ENCODE measurements at places on chromosomes 1 and 21.
A peak's percentile ranks its signal among the peaks of the same experiment; 100 is the strongest.

DNA sequence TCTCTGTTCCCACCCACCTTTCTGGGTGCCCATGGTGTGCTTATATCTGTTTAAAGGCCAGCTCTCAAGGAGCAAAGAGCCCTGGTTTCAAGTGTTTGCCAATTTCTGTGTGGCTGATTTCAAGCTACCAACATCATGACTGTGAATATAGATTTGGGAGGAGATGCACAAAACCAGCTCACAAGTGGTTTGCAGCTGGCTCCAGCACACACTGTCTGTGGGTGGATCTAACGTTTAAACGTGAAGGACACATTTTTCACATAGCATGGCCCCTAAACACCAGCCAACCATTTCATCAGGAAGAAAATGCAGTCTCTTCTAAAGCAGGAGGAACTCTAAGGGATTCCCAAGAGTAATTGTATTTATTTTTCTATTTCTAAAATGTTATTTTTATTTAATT, 65.2 kb downstream of the FCRL5 start:
- H3K27ac ChIP-seq = no peak overlapping the region
- no peak overlapping the region for H3K4me3 ChIP-seq
- DNase-seq = no peak
- no peaks in the 10 kb centered on the region for H3K4me1 ChIP-seq
- H3K27me3 ChIP-seq = peaks cover 23% of the 10 kb centered on the region
- H3K36me3 ChIP-seq = no peaks in the 10 kb centered on the region

DNA sequence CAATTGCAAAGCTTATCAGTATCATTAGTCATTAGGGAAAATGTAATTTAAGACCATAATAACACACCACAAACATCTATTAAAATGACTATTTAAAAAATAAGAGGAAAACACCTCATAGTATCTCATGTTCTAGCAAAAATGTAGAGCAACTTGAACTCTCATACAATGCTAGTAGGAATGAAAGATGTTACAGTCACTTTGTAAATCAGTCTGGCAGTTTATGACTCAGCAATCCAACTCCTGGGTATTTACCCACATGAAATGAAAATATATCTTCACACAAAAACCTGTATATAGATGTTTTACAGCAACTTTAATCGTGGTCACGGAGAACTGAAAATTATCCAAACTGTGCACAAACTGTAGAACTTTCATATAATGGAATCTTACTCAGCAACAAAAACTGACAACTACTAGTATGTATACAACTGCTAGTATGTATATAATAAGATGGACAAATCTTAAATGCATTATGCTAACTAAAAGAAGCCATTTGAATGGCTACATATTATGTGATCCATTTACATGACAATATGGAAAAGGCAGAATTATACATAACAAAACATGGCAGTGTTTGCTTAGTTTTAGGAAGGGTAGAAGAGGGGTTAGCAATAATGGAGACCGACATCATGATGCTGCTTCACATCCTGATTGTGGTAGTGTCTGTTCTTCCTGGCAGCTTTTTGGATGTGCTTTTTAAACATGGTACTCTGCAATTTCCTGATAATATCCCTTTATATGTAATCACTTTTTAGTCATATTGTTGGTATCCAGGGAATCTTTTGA, 267.0 kb downstream of the KCTD3 start:
- H3K27ac ChIP-seq = no peak overlapping the region
- H3K4me1 ChIP-seq = no peaks in the 10 kb centered on the region
- no peaks in the 10 kb centered on the region for H3K27me3 ChIP-seq
- H3K36me3 ChIP-seq = no peaks in the 10 kb centered on the region

DNA sequence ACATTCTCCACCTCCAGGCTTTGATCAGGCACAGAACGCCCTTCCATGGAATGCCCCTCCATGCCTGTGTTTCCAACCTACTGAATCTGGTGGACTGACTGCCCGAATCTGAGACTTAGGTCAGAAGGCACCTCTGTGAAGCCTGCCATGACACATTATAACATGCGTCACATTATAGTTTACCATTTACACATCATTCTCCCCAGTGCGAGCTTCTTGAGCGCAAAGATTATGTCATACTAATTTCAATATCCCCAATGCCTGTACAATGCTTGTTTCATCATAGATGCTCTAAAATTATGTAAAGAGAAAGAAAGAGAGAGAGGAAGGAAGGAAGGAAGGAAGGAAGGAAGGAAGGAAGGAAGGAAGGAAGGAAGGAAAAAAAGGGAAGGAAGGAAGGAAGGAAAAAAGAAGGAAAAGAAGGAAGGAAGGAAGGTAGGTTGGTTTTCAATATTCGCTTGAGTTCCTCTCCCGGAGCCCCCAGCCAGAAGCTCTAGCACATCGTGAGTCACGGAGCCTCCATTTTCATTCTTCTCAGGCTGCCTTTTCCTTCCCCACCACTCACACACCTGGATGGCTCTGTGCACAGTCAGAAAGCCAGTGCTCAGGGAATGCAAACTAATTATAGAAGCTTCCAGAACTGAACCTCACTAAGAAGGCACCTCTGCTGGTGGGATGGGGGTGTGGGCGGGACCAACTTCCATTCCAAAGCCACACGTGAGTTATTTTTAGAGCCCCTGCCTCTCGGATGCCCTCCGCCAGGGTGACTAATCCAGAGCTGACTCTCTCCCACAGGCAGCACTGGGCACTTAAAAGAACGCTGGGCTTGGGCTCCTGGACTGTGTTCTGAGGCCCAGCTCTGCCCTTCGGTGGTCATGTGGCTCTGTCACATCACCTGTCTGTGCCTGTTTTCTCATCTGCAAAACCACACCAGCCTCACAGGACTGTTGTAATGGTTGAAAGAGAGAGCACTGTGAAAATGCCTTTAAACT, 27.4 kb downstream of the LAMB3 start:
- no peaks in the 10 kb centered on the region for H3K4me1 ChIP-seq
- H3K4me3 ChIP-seq = no peak overlapping the region
- H3K36me3 ChIP-seq = peaks cover 2% of the 10 kb centered on the region
- no peak overlapping the region for H3K27ac ChIP-seq
- H3K27me3 ChIP-seq = no peaks in the 10 kb centered on the region

DNA sequence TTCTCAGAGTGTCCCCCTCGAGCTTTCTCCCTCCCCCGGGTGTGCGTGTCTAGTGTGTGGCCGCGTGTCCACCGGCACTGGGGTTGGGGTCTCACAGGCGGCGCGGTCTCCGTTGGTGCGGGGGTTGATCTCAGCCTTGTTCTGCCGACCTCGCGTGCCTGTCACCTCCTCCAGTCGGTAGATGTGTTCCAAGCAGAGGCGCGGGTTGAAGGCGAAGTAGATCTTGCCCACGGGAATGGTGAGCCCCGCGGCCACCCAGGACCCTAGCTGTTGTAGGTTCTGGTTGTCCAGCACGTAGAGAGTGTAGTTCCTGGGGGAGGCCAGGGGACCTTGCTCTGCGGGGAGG, 9.8 kb downstream of the INSRR start:
- peaks cover 26% of the 10 kb centered on the region for H3K4me1 ChIP-seq
- peaks cover 5% of the 10 kb centered on the region for H3K36me3 ChIP-seq
- peak overlapping the region; percentile 55 for H3K4me3 ChIP-seq
- H3K27me3 ChIP-seq = peaks cover 34% of the 10 kb centered on the region

DNA sequence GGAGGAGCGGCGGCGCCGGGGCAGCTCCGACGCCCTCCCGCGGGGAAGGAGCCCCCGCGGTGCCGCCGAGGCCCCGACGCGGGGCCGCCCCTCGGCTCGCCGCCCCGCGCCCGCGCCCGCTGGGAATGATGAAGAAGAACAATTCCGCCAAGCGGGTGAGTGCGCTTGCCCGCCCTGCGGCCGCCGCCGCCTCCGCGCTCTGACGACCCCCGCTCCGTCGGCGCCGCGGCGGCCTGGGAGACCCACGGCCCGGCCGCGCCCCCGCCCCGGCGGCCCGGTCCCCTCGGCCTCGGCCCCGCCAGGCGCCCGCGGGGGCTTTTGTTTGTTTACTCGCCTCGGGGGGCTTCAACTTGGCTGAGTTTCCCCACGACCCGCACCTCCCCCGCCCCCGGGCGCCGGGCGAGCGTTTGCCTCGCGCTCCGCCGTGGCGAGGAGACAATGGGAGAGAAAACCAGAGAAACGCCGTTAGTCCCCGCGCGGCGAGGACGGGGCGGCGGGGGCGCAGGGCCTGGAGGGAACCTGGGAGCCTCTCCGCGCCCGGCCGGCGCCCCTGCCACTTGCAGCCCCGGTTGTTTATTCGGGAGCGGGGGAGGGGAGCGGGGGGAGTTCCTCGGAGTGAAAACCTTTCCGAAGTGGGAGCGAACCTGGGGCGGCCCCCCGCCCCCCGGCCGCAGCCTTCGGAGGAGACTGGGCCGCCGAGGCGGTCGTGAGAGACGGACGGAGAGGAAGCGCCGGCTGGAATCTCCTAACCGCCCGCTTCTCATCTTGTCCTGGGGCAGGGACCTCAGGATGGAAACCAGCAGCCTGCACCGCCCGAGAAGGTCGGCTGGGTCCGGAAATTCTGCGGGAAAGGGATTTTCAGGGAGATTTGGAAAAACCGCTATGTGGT, 661 bp downstream of the PLEKHO1 start:
- peaks cover 46% of the 10 kb centered on the region for H3K4me1 ChIP-seq
- H3K36me3 ChIP-seq = peaks cover 30% of the 10 kb centered on the region
- DNase-seq = no peak
- no peaks in the 10 kb centered on the region for H3K27me3 ChIP-seq
- H3K27ac ChIP-seq = peak overlapping the region; percentile 93

DNA sequence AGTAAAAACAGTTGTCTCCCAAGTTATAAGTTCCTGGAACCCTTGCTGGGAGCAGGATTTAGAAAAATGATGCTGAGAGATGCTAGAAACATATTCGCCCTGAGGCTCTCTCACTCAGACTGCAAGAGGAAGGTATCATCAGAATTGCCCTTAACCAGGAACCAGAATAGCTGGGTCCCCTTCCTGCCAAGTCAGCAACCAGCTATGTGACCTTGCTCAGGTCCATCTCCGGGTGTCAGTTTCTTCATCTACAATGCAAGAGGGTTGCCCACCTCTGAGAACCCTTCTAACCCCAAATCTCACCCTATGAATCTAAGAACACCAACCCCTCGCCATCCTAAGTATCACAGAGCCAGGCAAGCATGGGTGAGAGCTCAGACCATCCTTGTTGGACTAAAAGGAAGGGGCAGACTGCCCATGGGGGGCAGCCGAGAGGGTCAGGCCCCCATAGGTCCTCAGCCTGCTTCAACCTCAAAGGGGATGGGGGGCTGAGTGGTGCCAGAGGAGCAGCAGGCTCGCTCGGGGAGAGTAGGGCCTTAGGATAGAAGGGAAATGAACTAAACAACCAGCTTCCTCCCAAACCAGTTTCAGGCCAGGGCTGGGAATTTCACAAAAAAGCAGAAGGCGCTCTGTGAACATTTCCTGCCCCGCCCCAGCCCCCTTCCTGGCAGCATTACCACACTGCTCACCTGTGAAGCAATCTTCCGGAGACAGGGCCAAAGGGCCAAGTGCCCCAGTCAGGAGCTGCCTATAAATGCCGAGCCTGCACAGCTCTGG, 390 bp upstream of the S100A9 start:
- peaks cover 51% of the 10 kb centered on the region for H3K27me3 ChIP-seq
- no peaks in the 10 kb centered on the region for H3K36me3 ChIP-seq
- no peak overlapping the region for H3K4me3 ChIP-seq
- no peak for DNase-seq
- H3K27ac ChIP-seq = no peak overlapping the region

GRCh38 chr1:98388441-98388840, 273.1 kb upstream of the SNX7 start:
- H3K36me3 ChIP-seq = no peaks in the 10 kb centered on the region

- no peak overlapping the region for H3K27ac ChIP-seq
- H3K27me3 ChIP-seq = peaks cover 43% of the 10 kb centered on the region
- no peak for DNase-seq
- H3K4me1 ChIP-seq = peaks cover 30% of the 10 kb centered on the region
- no peaks in the 10 kb centered on the region for H3K36me3 ChIP-seq
These were observed 2.5 kb downstream of the INKA2 start for GRCh38 chr1:111736548-111737215.

- no peak overlapping the region for H3K27ac ChIP-seq
- no peaks in the 10 kb centered on the region for H3K27me3 ChIP-seq
- DNase-seq = no peak
- H3K36me3 ChIP-seq = peaks cover 2% of the 10 kb centered on the region
These were observed 1.1 kb downstream of the SPSB1 start for GRCh38 chr1:9293533-9294404.

Measured in central memory CD8-positive, alpha-beta T cell (primary cell).